ENCODE measurements at places on chromosomes 6 and 20.

- peak; percentile 62 for DNase-seq
These were observed 61.4 kb downstream of the BMP2 start for GRCh38 chr20:6828794-6829423.

- no peak for DNase-seq
These were observed 144.5 kb upstream of the FLRT3 start for GRCh38 chr20:14481863-14482262.

- DNase-seq: no peak
These were observed 233.8 kb downstream of the SIM1 start for GRCh38 chr6:100230953-100231316.

DNA sequence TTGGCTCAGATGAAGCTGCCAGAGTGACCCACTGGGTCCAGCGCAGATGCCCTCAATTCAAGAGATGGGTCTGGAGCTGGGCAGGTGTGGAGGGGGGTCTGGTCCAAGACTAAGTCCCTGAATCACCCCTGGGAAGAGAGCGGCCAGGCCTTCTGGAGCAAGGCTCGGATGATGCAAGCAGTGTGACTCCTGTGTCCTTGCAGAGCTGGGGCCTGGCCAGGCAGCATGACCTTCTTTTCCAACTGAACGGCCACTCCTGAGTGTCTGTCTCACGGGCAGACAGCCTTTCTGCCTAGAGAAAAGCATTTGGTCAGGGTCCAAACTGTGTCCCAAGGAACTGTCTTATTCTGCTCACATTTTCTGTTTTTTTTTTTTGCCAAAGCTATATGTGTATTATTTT lies 42.6 kb upstream of the FNDC1 start:
- DNase-seq: no peak

DNA sequence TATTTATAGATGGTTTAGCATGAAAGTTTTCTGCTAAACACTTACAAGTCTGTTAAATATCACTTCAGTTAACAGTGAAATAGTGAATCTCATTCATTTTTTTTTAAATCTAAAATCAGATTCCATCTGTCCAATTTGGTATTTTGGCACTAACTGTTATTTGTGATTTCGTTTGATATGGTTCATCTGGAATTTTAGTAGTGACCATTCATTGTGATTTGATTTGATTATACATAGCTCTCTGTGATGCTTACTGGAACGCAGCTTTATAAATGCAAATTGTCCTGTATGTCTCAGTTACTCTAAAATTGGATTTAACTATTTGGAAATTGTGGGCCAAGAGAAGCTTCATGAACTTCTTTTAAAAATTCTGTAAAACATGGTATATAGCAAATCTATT lies 571.5 kb downstream of the EYS start:
- DNase-seq: no peak

DNA sequence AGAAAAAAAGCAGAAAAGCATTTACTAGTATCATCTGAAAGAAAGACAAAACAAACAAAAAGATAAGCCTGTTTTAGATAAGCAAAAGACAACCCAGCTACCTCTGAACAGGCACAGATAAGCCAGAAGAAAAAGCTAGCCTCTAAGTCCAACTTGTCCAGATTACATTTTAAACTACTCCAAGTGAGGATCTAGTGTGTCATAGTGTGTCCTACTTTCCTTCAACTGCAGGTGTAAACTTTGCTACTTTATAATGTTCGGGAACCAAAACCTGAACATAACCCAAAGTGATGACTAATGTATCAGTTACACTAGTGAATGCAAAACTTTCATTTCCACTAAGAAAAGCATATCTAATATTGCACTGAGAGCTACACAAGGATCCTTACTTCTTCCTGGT lies 19.5 kb downstream of the ADNP start:
- DNase-seq: no peak

- no peak for DNase-seq
These were observed 75.9 kb upstream of the PMEPA1 start for GRCh38 chr20:57785720-57786119.

GRCh38 chr20:57000441-57000968 lies 265.9 kb downstream of the BMP7 start:
- DNase-seq: no peak

DNA sequence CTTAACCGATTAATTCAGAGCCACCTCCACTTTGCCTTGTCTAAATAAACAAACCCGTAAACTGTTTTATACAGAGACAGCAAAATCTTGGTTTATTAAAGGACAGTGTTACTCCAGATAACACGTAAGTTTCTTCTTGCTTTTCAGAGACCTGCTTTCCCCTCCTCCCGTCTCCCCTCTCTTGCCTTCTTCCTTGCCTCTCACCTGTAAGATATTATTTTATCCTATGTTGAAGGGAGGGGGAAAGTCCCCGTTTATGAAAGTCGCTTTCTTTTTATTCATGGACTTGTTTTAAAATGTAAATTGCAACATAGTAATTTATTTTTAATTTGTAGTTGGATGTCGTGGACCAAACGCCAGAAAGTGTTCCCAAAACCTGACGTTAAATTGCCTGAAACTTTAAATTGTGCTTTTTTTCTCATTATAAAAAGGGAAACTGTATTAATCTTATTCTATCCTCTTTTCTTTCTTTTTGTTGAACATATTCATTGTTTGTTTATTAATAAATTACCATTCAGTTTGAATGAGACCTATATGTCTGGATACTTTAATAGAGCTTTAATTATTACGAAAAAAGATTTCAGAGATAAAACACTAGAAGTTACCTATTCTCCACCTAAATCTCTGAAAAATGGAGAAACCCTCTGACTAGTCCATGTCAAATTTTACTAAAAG lies 2.7 kb downstream of the FOXC1 start:
- no peak for DNase-seq

DNA sequence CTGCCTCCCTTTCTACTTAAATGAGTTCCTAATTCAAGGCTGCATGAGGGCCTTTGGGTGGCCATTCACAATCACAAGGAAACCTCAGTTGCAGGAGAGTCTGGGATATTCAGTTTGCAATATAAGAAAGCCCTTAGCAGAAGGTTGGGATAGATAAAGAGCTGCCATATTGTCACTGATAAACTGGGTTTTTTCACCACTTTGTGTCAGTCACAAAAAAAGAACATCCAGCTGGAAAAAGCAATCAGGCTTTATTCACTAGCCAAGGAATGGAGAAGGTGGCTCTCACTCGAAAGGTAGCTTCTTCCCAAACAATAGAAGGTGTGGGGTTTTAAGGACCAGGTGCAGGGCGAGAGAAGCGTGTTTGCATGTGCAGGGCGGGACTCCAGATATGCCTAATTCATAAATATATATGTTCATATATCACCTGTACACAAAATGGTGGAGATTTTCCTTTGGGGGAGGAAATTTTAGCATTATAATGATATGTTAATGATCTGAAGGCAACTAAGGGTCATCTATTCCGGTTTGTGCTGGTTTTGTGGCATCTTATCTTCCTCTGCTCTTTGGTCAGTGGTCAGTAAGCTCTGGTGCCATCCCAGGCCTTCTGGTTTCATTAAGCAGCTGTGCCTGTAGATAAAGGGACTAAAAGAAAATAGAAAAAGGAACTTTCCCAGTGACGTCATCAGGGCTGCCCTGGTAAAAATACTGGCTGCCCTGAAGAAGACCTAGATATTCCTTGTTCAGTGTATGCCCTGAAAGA lies 97.1 kb upstream of the IYD start:
- DNase-seq: no peak

DNA sequence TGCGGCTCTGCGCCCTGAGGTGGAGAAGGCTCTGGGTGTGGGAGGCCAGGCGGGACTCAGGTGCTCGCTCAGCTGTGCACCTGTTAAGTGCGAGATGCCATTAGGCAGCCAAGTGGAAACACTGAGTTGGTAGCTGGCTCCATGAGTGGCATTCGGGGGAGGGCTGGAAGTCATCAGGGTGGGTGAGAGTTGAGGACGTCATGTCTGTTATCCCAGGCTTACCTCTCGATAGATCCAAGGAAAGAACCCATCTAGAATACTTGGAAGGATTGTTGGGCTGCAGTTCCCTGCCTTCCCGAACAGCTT lies 41.3 kb downstream of the TAF8 start:
- DNase-seq: no peak

- no peak for DNase-seq
These were observed 171.5 kb downstream of the ALDH8A1 start for GRCh38 chr6:134778431-134778830.

- peak; percentile 40 for DNase-seq
These were observed 675 bp upstream of the TRERF1 start for GRCh38 chr6:42452171-42453030.

GRCh38 chr6:75368151-75368779 lies 83.7 kb upstream of the TMEM30A start:
- peak; percentile 19 for DNase-seq

Measured in activated naive CD4-positive, alpha-beta T cell treated with anti-CD3 and anti-CD28 coated beads for 36 hours (primary cell).